ENCODE measurements at places on chromosomes 7 and 10.

DNA sequence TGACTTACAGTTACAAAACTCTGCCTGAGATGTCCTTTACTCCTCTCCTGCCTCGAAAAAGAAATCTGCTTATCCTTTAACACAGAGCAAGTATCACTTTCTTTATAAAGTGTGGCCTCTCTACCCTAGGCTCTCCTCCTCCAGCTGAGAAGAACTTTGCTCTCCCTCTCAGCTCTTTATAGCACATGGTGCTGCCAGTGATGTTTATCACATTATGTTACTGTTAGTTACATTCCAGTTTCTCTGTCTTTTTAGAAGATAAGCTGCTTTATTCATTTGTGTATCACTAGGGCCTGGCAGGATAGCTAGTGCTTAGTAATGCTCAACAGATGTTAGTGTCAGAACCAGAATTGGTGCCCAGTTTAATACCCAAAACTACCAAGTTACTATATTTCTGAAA lies 41.1 kb upstream of the TMEM229A start:
- DNase-seq = no peak

DNA sequence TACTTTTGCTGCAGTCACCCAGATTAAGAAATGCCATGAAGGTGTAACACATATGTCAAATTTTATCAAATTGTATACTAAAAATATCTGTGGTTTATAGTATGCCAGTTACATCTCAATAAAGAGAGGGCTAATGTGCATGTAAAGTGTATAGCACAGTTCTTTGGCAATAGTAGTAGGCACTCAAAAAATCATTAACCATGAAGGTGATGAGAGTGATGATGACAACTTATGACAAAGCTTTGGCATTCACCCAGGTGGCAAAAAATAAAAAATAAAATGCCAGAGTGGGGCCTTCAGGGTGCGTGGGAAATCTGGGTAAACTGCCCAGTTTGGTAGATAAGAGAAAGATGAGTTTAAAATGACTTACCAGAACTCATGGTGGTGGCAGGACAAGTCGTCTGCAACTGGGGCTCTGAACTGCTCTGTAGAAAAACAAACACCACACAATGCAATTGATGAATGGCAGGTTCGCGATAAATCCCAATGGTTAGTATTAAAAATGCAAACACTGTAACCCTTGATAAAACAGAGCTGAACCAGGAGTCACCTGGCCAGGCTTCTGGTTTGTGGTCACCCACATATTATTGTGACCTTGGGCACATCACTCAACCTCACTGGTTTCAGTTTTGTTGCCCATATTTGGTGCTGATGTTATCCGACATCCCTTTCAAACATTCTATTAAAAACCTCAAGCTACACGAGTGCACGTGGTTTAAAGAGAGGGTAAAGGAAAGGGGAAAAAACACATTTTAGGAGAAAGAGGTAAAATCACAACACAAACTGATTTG lies 120.2 kb downstream of the SORBS1 start:
- no peak for DNase-seq

DNA sequence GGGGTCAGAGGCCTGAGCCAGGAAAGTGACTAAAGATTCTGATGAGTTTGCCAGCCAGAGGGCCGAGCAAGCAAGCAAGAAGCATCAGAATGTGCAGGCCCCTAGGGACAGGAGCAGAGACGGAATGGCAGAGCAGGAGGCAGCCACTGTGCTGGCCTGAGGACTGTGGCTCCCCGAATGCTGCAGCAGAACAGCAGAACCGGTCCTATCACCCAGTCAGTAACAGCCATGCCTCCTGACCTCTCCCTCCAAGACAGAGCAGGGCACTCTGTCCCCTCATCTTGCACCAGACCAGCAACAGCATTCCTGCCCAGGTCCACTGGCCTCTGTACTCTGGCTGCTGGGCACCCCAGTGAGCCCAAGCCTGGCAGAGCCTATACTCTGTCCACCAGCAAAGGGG lies 85.9 kb downstream of the ARHGAP22 start:
- no peak for DNase-seq

DNA sequence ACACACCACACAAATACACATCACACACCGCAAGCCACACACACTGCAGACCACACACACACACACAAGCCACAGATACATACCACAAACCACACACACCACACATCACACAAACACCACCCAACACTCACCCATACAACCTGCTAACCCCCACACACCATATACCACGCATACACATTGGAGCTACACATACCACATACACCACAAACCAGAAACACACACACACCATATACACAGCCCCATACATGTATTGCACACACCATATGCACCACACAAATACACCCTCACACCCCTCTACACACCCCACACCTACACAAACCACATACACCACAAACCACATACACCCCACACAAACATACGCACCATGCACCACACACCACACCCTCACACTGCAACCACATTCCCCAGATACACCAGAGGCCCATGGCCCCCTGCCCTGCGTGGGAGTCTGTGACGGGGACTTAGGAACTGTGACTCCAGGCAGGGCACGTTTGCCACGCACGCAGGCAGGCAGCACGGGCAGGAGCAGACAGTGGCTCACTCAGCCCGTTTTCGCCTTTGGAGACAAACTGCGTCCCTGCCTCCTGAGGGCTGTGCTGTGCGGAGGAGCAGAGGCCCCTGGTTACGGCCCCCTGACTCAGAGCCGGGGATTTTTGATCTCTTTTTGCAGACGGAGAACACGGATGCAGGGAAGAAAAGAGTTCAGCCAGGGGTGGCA lies 52.6 kb downstream of the TMEM209 start:
- DNase-seq = no peak

- DNase-seq = no peak
Measured at GRCh38 chr10:125060482-125060825, 99.9 kb downstream of the CTBP2 start.

GRCh38 chr7:38335492-38336147 lies 62.2 kb upstream of the TARP start:
- peak; percentile 50 for DNase-seq

GRCh38 chr10:775245-776075 lies 86.0 kb upstream of the DIP2C start:
- no peak for DNase-seq
